ENCODE measurements at places on chromosomes 3 and 15.

- no peak for DNase-seq
These were observed 277.3 kb downstream of the UACA start for GRCh38 chr15:70486012-70486411.

DNA sequence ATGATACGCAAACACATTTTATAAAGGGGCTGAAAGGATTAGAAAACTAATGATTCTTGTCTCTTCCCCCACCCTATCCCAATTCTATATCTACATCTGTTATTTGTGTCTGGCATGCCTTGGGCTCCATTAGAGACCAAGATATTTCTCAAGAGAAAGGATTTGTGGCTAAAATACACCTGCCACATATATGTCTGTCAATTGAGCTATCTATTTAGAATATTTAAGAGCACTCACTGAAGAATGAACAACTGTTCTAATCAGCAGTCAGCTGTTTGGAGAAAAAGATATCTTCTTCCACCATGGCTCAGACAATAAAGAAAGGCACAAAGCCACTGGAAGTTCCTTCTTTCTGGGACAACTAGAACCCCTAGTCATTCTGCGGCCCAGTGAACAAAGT, 61.7 kb upstream of the LRRN1 start:
- DNase-seq = no peak

- DNase-seq = no peak
These were observed 150.4 kb upstream of the BFSP2 start for GRCh38 chr3:133249490-133249889.

DNA sequence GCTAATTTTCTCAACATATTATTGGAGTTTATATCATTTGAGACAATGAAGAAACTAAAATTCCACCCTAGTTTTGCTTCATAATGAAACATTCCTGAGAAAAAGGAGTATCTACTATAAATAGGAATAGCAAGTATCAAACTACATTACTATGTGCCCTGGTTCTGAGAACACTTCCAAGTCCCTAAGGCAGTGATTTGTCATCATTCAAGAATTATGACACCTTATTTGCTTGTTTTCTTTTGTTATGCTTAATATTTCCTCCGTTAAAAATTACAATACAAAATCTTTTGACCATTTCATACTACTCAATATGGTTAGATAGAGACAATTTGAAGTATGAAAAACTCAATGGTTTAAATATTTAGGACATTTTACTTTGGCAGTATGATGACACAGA, 707.8 kb upstream of the GOLIM4 start:
- no peak for DNase-seq

GRCh38 chr3:62249484-62249776, 123.9 kb downstream of the FEZF2 start:
- no peak for DNase-seq

GRCh38 chr15:82298520-82298919, 35.9 kb downstream of the SAXO2 start:
- peak; percentile 43 for DNase-seq

DNA sequence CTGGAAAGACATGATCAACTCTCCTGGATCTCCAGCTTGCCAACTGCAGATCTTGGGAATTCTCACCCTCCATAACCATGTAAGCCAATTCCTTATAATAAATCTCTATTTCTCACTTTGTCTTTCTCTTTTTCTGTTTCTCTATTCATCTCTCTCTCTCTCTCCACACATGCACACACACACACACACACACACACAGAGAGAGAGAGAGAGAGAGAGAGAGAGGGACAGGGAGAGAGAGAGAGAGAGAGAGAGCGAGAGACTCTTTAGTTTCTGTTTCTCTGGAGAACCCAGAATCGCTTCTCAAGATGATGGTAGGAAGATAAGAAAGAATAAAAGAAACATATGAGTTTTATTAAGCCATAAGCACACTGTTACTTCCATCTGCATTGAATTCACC, 111.9 kb downstream of the BCHE start:
- DNase-seq = no peak

DNA sequence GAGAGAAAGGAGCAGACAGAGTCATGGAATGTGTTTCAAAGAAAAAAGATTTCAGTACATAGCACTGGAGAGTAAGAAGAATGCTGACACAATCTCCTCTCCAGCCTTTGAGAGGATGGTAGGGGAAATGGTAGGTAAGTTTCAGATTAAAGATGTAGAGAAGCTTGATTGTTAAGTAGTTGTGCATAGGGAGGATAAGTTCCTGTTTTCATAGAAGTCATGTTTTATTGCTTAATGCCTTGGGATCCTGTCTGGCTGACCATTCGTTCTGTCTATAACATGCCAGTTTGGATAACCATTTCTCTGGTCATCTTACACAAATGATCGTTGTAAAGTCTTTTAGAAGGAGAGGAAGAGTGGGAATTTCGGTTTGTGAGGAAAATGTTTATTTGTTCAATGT, 95.7 kb upstream of the IGSF10 start:
- DNase-seq = no peak

Measured in stimulated activated CD4-positive, alpha-beta T cell treated with anti-CD3 and anti-CD28 coated beads, Interleukin-15, amount 100 ng/mL, for 48 hours (primary cell).